Dermis lymphatic vessel endothelial cell (primary cell): ENCODE measurements at places on chromosomes 1 and 21. TPM values are rescaled to one million over a fixed set of nuclear protein-coding genes. Genes with fewer than 3 reads are reported as not detected.

GLIS1 gene
- not detected in 2 replicates for total RNA-seq

CYP2J2 gene
- 0.11 and 0.34 TPM in 2 replicates for total RNA-seq

S100A12 gene
- not detected in 2 replicates for total RNA-seq

FHAD1 gene
- 0.26 TPM in 1 of 2 replicates, not detected in the other for total RNA-seq

FCGR3B gene
- not detected in 2 replicates for total RNA-seq

SPAG17 gene
- not detected in 2 replicates for total RNA-seq

PCP4L1 gene
- not detected in 2 replicates for total RNA-seq

GBP4 gene
- 0.54 and 1.0 TPM in 2 replicates for total RNA-seq

LCE1E gene
- total RNA-seq = not detected in 2 replicates

MPZ gene
- total RNA-seq = 1.3 and 1.7 TPM in 2 replicates

NTMT2 gene
- not detected in 2 replicates for total RNA-seq

OR14K1 gene
- 0.11 TPM in 1 of 2 replicates, not detected in the other for total RNA-seq

RUNX3 gene
- under 0.01 TPM in 1 of 2 replicates, not detected in the other for total RNA-seq

GPR37L1 gene
- not detected in 2 replicates for total RNA-seq

MNDA gene
- not detected in 2 replicates for total RNA-seq

LMOD1 gene
- 0.11 TPM in 1 of 2 replicates, not detected in the other for total RNA-seq

CCDC24 gene
- 0.43 and 0.60 TPM in 2 replicates for total RNA-seq

CSMD2 gene
- under 0.01 TPM in 2 replicates for total RNA-seq

PCAT6 gene
- total RNA-seq = 0.22 TPM in 1 of 2 replicates, not detected in the other

KLHDC8A gene
- not detected in 2 replicates for total RNA-seq

WDTC1 gene
- 21.7 and 24.6 TPM in 2 replicates for total RNA-seq
